ENCODE measurements at places on chromosomes 6 and 20.

- no peak for DNase-seq
These were observed 77.9 kb downstream of the MRPL14 start for GRCh38 chr6:44049163-44049988.

DNA sequence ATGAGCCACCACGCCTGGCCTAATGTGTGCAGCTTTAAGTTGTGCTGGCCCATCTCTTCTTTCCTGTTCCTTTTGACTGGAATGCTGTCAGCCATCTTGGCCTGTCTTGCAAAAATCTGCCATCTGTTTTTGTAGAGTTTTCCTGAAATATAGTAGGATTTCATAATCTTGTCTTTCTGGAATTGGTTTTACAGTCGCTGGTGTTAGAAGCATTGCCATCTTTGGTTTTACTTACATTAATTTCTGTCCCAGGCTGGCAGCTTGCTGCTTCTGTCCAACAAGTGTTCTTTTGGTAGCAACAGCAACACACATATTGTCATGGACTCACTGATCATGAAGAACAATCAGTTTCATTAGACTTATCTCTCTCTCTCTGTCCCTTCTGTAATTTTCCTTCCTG lies 29.1 kb upstream of the TULP1 start:
- no peak for DNase-seq

DNA sequence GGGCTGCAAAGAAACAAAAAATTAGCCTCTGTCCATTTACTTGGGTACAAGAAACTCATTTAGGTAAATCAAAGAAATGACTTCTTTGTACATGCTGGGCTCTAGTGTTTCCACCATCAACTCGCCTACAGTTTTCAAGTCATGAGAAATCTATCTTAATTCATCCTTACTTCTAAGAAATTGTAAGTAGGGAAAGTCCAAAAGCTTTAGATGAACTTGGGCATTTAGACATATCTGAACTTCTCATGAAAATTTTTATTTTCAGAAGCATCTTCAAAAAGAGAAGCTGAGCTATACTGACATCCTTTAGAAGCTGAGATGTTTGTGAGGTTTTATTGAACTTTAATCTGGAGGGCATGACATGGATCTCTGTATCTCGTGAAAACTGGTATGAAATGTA lies 117.3 kb downstream of the MYB start:
- no peak for DNase-seq

- no peak for DNase-seq
These were observed 320.0 kb upstream of the FLRT3 start for GRCh38 chr20:14657266-14658005.

DNA sequence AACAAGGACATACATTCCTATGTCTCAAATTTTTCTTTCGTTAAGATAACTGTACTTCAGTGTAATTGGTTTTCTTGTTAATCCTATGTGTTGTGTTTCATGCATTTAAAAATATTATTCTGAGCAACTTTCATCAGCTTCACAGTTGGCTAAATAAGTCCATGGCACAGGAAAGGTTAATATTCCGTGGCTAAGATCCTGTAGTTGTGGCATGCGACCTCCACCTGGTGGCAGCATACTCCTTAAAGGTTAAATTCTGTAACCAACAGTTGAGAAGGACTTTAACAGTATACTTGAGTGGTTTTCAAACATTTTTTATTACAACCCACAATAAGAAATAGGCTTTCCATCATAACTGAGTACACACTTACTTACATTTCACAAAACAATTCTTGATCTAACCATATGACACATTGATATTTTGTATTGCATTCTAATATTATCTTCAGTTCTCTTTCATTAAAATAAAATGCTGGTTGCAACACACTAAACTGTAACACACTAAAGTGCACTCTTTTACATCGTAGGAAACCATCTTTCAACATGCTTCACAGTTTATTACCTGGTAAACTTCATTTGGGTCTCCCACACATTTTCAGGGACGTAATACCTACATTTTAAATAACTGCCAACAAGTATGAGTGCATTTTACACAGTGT lies 118.3 kb downstream of the SLX4IP start:
- no peak for DNase-seq
